Activated CD4-positive, alpha-beta T cell treated with anti-CD3 and anti-CD28 coated beads for 4 hours (primary cell): ENCODE measurements at places on chromosomes 16 and 17.

DNA sequence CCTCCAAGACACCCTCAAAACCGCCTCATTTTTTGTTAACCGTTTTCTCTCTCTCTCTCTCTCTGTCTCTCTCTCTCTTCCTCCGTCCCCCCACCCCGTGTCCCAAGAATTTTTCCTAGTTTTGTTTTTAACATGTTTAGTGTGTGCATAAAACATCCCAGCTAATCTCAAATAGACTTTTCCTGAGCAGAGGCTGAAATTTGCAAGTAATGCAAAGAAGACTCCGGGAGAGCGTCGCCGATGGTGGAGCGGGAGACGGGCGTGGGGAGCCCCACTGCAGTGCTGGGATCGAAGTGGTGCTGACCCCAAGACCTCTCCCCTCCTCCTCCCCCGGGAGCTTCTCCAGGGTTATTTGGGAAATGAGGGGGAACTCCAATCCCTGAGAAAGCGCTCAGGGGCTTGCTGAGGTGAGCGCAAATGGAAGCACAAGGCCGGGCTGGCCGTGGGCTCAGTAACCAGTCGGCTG is 4.7 kb upstream of the DLX4 start:
- no peak for DNase-seq

GRCh38 chr17:40485851-40486521 is 15.4 kb downstream of the TNS4 start:
- DNase-seq = peak; percentile 48

GRCh38 chr17:62161405-62162148 is 96.5 kb upstream of the MED13 start:
- DNase-seq = no peak

- DNase-seq = no peak
Measured at GRCh38 chr16:49461517-49461951, 87.9 kb downstream of the C16orf78 start.

DNA sequence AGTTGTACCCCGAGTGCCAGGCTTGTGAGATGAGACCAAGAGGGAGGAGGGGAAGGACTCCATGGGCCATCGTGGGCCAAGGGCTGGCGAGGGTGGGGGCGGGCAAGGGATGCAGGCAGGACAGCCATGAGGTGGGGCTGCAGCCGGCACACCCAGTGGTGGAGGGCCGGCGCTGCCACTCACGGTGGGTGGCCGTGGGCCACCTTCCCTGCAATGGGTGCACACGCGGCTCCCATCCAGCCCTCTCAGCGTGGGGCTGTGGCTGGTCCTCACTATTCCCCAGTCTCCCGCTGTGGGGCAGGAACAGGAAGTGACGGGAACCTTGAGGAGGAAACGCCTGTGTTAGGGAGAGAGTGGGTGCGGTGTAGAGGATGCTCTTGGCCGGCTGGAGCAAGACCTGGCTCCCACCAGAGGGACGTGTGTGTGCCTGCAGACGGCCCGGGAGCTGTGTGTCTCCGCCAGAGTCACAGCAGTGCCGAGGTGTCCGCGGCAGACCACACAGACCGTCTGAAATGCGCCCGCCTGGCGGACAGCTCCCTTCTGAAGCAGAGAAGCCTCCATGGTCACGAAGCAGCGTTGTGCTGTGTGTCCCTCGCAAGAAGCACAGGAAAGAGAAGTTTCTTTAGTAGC is 23.6 kb downstream of the CIBAR2 start:
- no peak for DNase-seq
